CD4-positive, alpha-beta T cell treated with Interleukin-15 for 4 hours (primary cell): ENCODE measurements at places on chromosomes 16 and 17.

- no peak for DNase-seq
Observed at GRCh38 chr17:53058031-53058430, 764.7 kb upstream of the KIF2B start.

DNA sequence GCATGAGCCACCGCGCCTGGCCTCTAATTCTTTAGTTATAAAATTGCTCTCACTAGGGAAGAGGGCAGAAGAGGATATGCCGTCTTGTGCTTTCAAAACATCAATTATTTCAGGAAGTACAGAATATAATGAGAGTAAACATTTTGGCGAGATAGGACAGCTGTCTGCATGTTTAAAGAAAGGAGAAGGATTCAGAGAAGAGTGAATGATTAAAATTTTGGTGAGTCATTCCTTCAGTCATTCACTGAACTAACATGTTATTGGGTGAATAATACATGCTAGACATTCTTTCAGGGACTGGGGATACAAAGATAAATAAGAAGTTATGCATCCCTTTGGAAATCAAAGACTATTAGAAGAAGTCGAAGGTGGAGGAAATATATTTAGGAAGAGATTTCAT, 590.3 kb upstream of the GOT2 start:
- no peak for DNase-seq

DNA sequence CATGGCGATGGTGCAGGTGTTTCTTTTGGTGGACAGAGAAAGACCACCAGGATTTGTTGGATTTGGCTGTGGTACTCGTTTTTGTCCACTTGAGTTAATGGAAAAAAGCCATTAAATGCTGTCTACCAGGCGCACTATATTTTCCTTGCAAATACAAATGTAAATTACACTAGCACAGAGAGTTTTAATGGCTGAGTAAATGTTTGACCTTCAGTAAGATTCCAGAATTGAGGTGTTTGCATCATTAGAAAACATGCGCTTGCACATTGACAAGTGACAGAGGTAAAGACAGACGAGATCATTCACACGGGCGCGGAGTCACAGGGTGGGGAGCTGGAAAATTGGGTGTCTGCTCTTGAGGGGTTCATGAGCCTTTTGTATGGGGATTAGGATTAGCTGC, 53.5 kb upstream of the AKTIP start:
- DNase-seq: no peak

- DNase-seq: no peak
Observed at GRCh38 chr16:4594433-4595410, 20.0 kb downstream of the UBALD1 start.

- DNase-seq: no peak
Observed at GRCh38 chr17:6610011-6610410, 30.5 kb downstream of the KIAA0753 start.
